ENCODE measurements at places on chromosomes 1 and 21.

GRCh38 chr1:33119050-33119449 lies 38.1 kb downstream of the AZIN2 start:
- no peak for DNase-seq

DNA sequence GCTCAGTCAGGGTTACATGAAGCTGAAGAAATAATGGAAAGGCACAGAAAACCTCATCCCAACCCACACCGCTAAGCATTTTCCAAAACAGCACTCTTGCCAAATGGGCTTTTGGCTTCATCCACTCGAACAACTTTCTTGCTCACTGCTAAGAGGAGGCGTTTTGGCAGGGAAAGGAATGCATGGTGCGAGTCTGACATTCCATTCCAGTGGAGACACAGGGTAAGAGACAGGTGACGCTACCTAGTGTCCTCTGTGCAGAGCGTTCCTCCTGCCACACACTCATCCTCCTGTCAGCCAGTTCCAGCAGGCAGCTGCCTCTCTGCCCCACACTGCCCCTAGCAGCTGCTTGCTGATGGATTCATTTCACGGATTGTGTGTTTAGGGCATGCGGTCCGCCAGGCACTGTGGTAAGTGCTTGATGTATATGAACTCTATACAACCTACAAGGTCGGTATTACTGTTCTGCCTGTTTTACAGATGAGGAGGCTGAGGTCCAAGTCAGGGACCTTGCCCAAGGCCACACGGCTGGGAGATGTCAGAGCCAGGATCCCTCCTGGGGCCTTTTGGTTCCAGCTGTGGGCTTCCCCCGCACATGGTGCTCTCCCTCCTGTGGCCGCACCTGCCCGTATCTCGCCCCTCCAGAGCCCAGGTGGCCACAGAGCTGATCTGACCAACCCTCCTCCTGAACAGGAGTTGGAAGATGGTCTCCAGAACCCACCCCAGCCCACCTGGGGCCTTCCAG lies 25.7 kb upstream of the BACE2 start:
- peak; percentile 33 for DNase-seq

- no peak for DNase-seq
Observed at GRCh38 chr1:27162090-27162489, 7.2 kb upstream of the SLC9A1 start.

GRCh38 chr1:155038602-155039307 lies 5.1 kb downstream of the DCST1 start:
- peak; percentile 70 for DNase-seq

- DNase-seq = no peak
Observed at GRCh38 chr1:115927971-115928370, 48.3 kb upstream of the SLC22A15 start.

- no peak for DNase-seq
Observed at GRCh38 chr1:21913763-21914162, 23.3 kb downstream of the HSPG2 start.

DNA sequence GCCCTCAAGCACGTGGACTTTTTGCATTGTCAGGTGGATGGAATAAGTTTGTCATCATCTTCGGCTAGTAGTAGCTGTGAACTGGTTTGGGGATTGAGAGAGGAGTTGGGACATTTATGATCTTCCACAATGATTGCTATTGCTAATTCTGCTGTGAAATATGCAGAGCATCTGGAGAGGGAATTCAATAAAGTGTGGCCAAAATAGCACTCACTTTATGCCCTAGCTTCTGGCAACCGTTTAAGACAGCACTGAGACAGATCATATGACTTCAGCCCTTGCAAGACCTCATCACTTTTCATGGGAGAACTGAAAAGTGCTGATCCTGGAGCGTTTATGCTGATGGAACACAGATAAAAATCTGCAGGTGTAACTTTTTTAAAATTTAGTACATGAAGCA lies 360.8 kb downstream of the GPATCH2 start:
- no peak for DNase-seq

DNA sequence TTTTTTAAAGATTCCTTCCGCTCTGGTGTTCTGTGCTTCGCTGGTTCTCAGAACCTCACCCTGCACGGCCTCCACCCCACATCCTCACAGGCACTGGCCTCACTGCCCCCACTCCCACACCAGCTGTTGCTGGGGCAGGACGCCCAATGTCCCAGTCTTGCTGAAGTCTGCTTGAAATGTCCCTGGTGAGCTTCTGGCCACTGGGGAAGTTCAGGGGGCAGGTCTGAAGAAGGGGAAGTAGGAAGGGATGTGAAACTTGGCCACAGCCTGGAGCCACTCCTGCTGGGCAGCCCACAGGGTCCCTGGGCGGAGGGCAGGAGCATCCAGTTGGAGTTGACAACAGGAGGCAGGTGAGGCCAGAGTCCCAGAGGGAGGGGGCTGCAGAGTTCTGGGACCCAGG lies at the start of gene C1QA:
C1QA (plus strand) TSS at position 276 of the 400 bp plus-strand sequence. CDS start 989 bp downstream, outside the sequence.
- no peak for DNase-seq

GRCh38 chr1:10022656-10023055 lies 10.1 kb upstream of the UBE4B start:
- no peak for DNase-seq

- no peak for DNase-seq
Observed at GRCh38 chr1:31522556-31522845, 53.8 kb upstream of the TINAGL1 start.

DNA sequence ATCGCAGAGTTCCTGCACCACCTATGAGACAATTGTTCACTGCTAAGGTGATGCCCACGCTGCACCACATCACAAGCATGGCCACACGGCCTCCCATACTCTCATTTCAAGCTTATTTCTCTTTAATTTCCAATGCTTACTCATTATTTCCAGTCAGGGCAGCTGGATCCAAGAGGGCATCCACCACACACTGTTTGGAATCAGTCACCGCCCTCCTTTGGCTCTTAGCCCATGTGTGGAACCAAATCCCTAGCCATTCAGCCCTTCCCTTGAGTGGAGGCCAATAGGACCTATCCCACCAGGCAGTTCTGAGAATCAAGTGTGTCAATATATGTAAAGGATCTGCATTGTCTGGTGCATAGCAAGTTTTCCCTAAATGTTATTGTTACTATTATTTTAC lies 26.3 kb upstream of the PALMD start:
- DNase-seq = no peak

DNA sequence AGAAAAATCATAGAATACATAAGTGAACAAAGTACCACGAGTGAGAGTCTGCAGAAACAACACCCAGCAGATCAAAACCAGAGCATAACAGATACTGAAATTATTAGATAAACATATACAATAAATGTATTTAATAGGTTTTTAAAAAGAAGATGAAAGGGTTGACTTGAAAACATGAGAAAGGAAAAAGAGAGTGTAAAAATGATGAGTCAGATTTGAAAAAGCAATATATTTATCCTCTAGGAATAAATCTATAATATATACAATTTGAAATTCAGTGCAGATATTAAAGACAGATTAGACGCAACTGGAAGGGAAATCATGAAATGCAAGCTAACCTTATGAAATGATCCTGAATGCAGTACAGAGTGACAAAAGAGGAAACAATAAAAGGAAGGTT lies 170.2 kb upstream of the RUNX1 start:
- DNase-seq = no peak
